ENCODE measurements at places on chromosomes 6 and 20.

- no peak for DNase-seq
Observed at GRCh38 chr20:32585011-32585585, at the start of gene NOL4L. NOL4L (minus strand) TSS chr20:32585333; CDS start chr20:32584890, 443 bp downstream.

GRCh38 chr20:61628901-61629601 lies 377.0 kb downstream of the CDH4 start:
- DNase-seq, result no peak

DNA sequence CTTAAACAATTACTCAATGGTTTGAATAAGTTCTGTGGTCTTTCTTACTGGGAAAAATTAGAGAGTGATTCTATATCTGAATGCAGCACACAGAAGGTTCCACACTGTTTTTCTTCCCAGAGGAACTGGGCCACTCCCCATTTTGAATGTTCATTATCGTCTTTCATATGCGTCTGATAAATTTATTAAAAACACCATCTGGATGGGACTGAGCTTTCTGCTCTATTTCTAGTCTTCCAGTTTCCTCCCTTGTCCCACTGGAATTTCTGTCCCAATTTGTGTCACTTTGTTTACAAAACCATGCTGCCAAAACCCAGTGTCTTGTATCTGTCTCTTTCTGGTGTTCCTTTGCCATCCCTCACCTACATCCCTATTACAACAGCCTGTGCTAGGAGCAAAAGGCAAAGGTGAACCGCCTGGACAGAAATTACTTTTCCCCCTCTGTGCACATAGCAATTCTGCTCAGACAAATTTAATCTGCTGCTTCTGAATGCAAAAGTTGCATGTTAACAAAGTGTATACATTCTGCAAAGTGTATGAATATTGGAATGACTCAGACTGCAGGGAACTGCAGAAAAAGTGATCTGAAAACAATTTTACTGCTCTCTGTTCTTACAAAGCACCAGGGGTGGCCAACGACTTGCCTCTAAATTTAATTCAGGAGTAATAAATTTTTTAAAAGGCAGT lies 333.6 kb downstream of the BTBD9 start:
- DNase-seq, result no peak

- no peak for DNase-seq
Observed at GRCh38 chr20:37315452-37316110, 26.1 kb downstream of the MANBAL start.

GRCh38 chr6:130115036-130115435 lies 96.7 kb downstream of the L3MBTL3 start:
- DNase-seq, result no peak

All from non-pigmented ciliary epithelial cell (primary cell).